ENCODE measurements at places on chromosomes 6 and 20.

DNA sequence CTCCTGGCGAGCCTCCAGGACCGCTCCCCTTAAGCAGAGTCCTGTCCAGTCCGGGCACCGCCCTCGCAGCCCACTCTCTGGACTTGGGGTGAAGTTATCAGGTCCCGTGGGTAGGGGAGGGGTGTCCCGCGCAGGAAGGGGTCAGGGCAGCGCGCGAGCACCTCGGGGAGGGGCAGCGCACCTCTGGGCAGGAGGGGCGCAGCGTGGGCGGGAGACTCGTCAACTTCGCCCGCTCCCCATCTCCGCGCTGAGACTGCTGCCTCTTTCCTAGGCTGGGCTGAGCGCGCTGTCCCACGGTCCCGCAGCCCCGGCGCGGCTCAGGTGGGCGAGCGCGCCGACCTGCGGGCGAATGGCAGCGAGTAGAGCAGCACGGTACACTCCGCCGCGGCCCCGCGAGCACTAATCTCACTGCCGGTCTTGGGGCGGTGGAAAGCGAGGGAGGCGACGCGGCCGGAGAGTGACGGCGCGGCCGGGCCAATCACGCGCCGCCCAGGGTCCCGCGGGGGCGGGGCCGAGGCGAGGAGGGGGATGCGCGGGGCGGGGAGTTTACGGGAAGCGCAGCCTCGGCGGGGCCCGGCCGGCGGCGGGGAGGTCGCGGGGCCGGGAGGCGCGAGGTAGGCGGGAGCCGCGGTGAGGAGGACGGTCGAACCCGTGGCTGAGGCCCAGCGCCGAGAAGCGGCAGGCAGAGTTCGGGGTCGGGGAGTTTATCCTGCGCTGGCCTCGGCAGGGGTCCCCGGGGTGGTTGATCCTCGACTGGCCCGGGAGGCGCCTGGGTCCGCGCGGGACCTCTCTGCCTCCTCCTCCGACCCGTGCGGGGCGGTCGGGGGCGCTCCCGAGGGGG is at the start of gene MAN1A1:
Gene MAN1A1, minus strand, starts transcription at position 401 of the 841 bp plus-strand sequence. CDS start 696 bp downstream, outside the sequence.
- DNase-seq: peak; percentile 96

DNA sequence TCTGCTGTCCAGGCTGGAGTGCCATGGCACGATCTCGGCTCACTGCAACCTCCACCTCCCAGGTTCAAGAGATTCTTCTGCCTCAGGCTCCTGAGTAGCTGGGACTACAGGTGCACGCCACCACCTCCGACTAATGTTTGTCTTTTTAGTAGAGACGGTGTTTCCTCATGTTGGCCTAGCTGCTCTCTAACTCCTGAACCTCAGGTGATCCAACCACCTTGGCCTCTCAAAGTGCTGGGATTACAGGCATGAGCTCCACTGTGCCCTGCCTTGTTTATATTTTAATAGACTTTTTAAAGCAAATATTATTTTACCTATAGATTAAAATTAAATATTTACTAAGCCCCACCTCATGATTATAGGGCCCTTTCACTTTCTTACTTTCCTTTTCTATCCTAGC is 483.2 kb upstream of the EPHA7 start:
- DNase-seq: no peak

GRCh38 chr6:127538750-127539264 is 19.7 kb upstream of the MTCL3 start:
- DNase-seq: no peak

DNA sequence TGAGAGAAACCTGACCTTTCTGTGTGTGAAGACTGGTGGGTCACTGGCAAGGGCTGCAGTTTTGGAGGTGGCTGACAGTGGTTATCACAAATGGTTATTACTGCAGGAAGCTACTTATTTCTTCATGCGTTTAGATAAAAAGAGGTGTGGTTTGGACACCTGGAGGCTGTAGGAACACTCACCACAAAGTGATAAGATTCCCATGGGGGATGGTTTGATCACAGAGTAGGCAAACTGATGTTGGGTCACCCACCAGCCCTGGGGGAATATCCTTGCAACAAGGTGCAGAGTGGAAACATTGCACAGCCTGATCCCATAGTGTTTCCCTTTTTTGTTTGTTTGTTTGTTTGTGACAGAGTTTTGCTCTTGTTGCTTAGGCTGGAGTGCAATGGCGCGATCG is 33.9 kb upstream of the RNGTT start:
- no peak for DNase-seq

DNA sequence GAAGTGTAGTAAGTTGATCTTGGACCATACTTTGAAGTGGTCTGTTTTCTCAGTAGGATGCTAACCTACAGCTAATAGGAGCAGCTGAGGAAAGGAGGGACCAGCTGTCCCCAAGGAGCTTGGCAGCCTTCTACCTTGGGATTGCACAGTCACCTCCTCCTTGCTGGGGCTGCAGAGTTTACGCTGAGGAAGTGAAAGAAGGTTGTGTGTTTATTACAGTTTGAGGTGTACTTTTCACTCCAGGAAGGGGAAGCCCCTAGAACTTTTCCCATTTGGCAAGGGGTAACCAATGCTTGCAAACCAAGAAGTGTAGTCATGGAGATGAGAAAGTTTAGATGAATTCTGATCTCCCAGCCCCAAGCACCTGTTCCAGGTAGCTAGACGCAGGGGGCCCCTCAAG is 58.8 kb downstream of the BMP6 start:
- no peak for DNase-seq

GRCh38 chr20:1301031-1301529 is 27.9 kb downstream of the SDCBP2 start:
- DNase-seq: no peak

DNA sequence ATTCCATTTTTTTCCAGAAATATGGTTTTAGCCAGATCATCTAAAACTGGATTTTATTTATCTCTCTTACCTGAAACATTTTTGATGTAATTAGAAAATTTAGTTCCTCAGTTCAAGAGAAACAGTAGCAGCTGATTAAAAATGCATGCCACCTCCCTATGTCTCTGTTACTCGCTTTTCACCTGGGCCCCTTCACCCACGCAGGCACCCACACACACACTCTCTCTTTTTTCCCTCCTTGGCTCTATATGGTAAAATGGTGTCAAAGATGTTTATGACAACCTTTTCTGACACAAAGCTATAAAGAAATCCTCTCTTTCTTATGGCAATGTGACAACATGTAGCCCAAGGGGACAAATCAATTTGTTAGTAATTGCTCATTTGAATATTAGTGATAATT is 5.8 kb upstream of the SGK1 start:
- no peak for DNase-seq

- DNase-seq: no peak
These were observed 501.2 kb downstream of the MMUT start for GRCh38 chr6:48961781-48962415.
